ENCODE measurements at places on chromosomes 1 and 21.

DNA sequence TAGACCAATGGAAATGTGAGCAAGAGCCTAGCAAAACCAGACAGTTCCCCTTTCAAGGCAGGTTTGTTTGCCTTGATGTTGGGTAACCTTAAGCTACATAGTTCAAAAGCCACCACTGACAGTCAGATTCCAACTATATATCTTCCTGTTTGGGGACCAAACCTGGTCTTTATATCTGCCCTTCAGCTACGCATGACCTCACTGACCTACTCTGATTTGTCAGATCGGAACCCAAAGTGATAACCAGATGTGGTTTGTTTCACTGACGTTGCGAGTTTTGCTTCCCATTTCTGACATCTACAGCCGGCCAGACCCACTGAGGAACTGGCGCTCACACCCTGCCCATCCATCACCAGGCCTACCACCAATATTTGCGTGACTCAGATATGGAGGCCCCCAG, 361.1 kb upstream of the CHRM3 start:
- no peak for DNase-seq

- DNase-seq: no peak
Measured at GRCh38 chr1:47701741-47702515, 264.1 kb downstream of the FOXD2 start.

GRCh38 chr1:109198043-109198695, 15.5 kb upstream of the SARS1 start:
- no peak for DNase-seq

- no peak for DNase-seq
Measured at GRCh38 chr1:8182034-8182761, 135.7 kb upstream of the SLC45A1 start.

- no peak for DNase-seq
Measured at GRCh38 chr1:4658643-4659628, 4.5 kb downstream of the AJAP1 start.

DNA sequence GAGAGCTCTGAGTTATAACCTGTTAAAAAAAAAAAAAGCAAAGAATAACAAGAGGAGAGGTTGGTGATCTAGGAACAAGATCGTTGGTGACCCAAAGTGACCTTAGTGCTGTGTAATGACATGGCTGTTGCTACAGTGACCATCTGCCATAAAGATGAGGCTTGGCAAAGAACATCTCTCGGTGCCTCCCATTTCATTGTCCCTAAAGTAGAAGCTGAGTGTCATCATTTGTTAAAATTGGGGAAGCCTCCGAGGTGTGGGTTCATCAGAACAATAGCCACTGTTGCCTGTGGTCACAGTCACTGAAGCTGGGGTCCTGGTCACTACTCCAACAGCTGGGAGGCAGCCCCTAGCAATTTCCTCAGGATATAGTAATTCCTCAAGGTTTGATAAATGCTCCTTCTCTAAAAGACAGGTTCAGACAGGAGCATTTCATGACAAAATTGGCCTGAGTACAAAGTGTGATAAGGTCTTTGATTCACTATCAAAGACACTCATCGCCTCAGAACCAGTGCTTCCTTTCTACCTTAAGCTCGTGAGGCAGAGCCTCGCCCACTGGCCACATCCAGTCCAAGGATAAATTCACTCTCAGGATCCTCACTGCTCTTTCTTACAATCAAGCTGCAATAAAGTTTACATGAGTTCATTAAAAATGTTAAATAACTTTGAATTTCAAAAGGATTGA, 81.9 kb upstream of the RGS2 start:
- DNase-seq: no peak

DNA sequence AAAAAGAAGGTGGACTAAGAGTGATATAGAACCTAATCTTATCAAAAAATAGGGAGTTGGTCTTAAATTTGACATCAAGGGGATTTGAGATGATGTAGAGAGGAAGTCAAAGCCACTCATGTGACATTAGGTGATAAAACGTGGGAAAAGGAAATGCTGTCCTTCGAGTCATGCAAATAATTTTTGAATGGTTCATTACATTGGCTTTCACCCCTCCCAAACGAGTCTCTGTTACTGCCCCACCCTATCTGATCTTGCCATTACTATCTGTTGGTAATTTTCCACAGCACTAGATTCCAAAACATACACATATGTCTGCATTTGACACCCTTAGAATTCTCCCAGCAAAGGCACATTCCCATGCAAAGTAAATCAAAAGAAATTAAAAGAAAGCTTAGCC, 531.1 kb upstream of the ADAMTS5 start:
- no peak for DNase-seq

DNA sequence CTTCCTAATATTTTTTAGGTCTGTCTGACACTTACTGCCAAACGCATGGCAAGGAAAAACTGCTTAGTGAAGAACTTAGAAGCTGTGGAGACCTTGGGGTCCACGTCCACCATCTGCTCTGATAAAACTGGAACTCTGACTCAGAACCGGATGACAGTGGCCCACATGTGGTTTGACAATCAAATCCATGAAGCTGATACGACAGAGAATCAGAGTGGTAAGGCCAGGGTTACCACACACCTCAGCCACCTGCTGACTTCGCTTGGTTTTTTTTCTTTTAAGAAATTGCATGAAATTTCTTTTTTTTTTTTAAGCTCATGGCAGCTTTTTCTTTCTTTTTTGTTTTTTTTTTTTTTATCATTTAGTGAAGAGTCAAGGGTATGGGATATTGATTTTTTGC, 17.2 kb downstream of the ATP1A1 start:
- DNase-seq: no peak

- DNase-seq: no peak
Measured at GRCh38 chr21:29053011-29053553, 20.4 kb downstream of the CCT8 start.

GRCh38 chr1:148434832-148435231, 48.3 kb downstream of the PPIAL4G start:
- no peak for DNase-seq

GRCh38 chr1:29695036-29695435, 458.7 kb downstream of the PTPRU start:
- DNase-seq: no peak

GRCh38 chr1:199243423-199244061, 604.7 kb downstream of the PTPRC start:
- peak; percentile 21 for DNase-seq

- DNase-seq: no peak
Measured at GRCh38 chr1:110952031-110952430, 11.7 kb downstream of the LRIF1 start.

- no peak for DNase-seq
Measured at GRCh38 chr1:155255243-155256007, at the start of gene ENTREP3. Gene ENTREP3 (minus strand): TSS chr1:155255483. CDS start chr1:155254877, 606 bp downstream.

GRCh38 chr1:32184650-32185049, 5.2 kb downstream of the TXLNA start:
- no peak for DNase-seq

DNA sequence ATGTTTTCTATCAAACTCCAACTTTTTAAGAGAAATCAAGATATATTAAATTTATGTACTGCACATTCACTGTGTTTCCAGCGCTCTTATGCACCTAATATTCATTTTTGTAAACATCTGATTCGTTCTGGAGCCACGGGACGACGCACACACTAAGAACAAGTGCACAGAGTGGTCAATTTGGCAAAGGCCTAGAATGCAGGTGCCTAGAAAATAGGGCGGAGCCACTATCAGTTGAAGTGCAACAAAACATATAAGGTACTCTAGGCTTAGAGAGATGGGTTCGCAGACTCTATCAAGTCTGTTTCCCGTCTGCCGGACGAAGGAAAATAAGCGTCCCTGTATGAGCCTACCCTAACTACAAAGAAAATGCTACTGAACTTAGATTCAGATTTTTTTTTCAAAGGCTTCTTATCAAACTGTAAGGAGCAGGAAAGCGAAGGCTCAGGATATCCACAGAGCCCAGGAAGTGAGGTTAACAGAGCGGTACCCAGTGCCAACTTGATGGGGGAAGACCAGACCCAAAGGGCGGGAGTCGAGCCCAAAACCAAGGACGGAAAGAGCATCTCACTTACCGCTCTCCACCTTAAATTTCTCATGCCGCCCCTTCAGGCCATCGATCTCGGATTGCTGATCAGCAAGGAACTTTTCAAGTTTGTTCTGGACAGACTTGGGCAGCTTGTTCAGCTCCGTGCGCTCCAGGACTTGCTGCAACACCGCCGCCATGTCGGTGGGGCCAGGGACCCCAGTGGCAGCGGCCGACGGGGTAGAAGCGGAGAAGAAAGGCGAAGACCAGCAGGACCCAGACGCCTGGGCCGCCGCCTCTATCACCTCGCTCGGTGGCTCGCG, 526 bp downstream of the TPR start:
- DNase-seq: no peak

DNA sequence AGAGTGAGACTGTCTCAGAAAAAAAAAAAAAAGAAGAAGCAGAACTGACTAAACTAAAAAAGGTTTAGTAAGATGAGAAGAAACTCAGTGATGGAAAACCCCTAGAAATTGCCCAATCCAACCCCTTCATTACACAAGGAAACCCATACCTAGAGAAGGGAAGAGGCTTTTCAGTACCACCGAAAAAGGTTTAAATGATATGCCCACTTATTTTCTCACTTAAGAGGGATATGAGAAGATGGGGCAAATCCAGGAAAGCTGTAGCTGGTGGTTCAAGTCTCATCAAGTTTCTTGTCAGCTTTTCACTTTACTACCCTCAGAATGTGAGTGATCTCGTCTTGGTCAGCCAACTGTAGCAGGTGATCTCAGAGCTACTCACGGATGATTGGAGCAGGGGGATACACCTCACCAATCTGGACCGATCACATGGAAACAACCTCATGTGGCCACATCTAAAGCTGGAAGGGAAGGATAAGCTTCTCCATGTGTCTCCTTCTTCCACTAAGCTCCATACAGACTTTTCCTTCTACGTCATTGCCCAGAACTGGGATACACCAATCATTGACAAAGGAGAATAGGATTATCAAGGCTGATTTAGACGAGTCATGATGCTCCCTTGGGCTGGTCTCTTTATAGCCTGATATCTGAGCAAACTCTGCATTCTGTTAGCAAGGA, 126.7 kb upstream of the POU3F1 start:
- no peak for DNase-seq

DNA sequence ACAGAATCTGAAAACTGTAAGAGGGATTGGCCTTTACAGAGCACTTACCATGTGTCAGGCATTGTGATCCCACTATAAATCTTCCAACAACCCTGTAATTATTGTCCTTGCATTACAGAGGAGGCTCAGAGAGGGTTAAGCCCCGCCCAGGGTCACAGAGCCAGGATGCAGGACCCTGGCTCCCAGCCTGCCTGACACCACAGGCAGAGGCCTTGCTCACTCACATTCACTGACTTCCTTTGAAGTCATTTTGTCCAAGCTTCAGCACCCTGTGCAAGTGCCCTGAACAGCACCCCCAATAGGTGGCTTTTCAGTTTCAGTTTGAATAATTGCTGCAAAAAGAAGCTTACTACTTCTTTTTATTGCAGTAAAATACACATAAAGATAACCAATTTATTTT, 256.8 kb upstream of the NFIA start:
- no peak for DNase-seq

All from stimulated activated CD8-positive, alpha-beta memory T cell treated with anti-CD3 and anti-CD28 coated beads, Interleukin-4, amount 100 ng/mL, for 1 hour (primary cell).